ENCODE measurements at places on chromosomes 11 and 22. TPM values are rescaled to one million over a fixed set of nuclear protein-coding genes. Genes with fewer than 3 reads are reported as not detected.

Gene FOLR2
- polyA plus RNA-seq, result 9.6 TPM

Gene SYT7
- polyA plus RNA-seq, result 5.1 TPM

DNA sequence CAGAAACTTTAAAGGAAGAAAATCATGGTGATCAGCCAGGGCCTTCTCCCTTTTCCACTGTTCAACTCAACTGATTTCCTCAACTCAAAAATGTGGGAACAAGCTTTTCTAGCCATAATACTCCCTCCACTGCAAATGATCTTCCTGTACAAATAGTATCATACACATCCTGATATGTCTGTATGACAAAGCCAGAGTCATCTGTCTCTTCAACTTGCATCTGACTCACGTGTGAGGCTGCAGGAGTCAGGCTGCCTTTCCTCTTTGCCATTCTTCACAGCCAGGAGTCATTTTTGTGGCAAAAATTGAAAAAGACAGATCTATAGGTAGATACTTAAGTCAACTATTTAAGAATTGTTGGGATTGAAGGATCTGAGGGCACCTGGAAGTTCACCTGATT is 13.3 kb downstream of the PATZ1 start:
- DNase-seq, result no peak

DNA sequence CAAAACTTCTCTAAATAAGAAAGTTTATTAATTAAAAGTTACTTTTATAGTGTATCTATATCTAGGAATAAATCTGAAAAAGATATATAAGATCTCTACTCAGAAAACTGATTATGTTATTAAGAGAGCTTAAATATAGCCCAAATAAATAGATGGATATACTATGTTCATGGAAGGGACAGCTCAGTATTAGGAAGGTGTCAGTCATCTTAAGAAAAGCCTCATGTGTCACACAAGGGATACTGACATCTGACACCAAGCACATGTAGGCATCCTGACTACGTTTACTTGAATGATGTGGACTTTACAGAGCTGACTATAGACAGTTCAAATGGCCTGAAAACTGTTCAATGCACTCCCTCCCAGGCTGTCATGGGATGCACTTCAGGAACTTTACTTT is 19.3 kb downstream of the PPARA start:
- DNase-seq, result no peak

DNA sequence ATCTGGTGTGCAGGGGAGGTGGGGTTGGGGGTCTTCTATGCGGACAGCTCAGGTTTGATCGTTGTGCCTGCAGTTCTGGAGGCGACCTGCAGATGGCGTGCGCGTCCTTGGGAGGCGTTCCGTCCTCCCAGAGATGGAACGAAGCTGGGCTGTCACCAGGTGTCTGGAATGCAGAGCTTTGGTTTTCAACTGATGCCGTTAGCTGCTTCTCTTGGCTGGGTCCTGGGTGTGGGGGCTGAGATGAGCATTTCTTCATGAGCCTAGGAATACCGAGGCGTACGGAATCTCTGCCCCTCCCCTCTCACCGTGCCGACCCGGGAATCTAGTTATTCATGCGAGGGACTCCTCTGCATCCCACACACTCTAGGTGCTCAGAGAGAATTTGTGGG is 98.6 kb downstream of the CEP164 start:
- DNase-seq, result peak; percentile 45

- no peak for DNase-seq
Observed at GRCh38 chr11:12066056-12066798, 44.2 kb upstream of the MICAL2 start.

DNA sequence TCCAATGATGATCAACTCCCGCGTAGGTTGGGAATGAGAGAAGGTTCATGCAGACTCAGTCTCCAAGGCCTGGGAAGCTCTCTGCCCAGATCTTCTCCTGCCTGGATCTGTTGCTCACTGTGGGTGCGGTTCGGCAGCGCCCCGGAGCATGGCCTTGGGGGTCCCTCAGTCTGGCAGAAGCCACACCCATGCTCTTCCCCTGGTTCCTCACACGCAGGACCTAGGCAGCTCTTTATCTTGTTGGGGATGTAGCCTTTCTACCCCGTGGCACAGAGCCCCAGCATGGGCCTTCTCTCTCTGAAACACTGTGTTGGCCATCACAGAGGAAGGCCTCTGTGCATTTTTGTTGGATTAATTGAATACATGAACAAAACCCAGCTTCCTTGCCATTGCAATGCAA is 1461.6 kb downstream of the BRD1 start:
- no peak for DNase-seq

- no peak for DNase-seq
Observed at GRCh38 chr22:22906907-22907550, 19.4 kb downstream of the IGLL5 start.

DNA sequence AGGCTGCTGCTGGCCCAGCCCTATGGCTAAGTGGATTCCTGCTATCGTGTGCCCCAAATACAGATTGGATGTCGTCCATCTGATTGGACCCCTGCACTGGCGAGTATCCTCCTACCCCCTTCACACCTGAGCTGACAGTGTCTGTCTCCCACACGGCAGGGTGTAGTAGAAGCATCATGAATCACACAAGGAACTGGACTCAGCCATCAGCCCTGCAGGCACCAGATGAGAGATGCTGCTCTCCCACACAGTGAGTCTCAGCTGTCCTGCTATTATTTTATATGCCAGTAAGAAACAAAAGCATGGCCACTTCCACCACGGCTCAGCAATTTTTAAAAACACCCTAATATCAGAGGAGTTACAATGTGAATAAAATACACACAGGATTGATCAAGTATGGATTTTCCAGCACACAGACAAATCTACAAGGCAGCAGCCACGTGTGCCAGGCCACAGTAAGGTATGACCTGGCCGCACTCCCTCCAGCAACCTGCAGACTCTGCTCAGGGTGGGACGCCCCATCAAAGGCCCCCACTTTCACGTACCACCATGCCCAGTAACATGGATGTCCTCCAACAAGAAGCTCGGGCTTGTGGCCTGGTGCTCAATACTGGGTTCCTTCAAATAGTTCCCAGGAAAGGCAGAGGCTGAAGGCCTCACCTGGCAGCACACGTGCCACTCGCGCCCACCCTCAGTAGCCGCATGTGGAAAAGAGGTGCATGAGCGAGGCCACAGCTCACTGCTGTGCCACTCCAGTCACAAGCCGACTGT is 16.4 kb upstream of the SLC25A1 start:
- DNase-seq, result no peak

DNA sequence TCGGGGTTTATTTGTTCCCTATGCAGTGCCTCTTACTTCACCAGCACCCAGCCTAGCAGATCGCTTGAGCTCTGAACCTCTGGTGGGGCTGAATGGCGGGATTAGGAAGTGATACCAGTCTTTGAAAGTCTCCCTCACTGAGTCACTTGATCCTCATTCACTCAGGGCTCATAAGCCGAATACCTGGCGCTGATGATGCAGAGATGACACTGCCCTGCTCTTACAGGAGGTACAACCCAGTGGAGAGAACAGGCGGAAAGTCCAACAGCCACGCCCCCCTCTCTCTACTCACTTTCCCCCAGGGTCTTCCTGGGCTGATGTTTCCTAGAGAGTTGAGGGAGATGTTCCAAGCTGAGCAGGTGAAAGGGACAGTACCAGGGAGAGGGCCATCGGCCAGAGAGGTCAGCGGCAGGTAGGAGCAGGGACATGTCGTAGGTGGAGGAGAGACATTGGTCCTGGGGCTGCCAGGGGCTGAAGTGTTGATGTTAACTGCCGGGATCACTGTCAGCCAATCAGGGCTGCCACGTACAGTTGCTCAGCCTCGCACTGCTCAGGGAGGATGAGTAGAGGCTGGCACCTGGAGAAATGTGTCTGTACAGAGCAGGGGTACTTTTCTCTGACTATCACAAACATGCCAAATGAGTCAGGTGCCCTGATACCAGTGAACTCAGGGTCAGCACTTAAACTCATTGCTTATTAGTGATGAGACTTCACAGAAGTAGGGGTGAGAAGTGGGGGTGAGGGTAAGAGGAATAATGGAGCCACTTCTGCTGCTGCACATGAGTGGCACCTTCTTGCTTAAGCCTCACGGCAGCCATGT is 9.9 kb upstream of the APOBEC3A start:
- DNase-seq, result no peak

GRCh38 chr22:46092670-46093410 is 57.5 kb upstream of the PPARA start:
- no peak for DNase-seq

- no peak for DNase-seq
Observed at GRCh38 chr11:72773696-72774095, 20.2 kb downstream of the STARD10 start.

Measured in right renal cortex interstitium (tissue), 3 donors.